ENCODE measurements at places on chromosomes 12 and 14. TPM values are rescaled to one million over a fixed set of nuclear protein-coding genes. Genes with fewer than 3 reads are reported as not detected.

- no peak for DNase-seq
Observed at GRCh38 chr14:95548328-95548929, 13.6 kb downstream of the GLRX5 start.

DNA sequence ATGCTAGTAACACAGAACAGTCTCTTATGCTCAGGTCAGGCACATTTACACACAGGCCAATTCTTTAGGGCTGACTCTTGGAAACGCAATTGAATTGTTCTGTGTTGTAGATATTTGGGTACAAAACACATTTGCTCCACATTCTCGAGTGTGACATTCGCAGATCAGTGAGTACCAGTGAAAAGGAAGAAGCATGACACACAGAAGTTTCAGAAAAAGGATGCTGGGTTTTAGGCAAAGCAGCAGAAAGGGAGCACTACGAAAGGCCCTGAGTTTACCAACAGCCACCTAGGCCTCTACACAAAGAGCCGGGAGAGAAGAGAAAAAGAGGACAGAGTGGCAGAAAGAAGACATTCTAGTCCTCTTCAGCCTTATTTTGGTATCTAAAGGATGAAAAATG, 254.4 kb upstream of the BTG1 start:
- DNase-seq, result no peak

DNA sequence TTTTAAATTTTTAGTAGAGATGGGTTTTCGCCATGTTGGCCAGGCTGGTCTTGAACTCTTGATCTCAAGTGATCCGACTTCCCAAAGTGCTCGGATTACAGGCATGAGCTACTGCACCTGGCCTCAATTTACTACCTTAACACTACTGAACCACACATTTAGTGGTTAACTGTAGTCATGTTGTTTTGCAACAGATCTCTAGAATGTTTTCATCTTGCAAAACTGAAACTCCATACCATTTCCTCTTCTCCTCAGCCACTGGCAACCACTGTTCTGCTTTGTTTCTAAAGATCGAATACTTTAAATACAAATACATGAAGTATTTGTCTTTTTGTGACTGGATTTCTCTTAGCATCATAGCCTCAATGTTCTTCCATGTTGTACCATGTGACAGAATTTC, 15.4 kb upstream of the SMCO2 start:
- DNase-seq, result no peak

The PLBD1 gene
- 25.5 TPM for total RNA-seq

DNA sequence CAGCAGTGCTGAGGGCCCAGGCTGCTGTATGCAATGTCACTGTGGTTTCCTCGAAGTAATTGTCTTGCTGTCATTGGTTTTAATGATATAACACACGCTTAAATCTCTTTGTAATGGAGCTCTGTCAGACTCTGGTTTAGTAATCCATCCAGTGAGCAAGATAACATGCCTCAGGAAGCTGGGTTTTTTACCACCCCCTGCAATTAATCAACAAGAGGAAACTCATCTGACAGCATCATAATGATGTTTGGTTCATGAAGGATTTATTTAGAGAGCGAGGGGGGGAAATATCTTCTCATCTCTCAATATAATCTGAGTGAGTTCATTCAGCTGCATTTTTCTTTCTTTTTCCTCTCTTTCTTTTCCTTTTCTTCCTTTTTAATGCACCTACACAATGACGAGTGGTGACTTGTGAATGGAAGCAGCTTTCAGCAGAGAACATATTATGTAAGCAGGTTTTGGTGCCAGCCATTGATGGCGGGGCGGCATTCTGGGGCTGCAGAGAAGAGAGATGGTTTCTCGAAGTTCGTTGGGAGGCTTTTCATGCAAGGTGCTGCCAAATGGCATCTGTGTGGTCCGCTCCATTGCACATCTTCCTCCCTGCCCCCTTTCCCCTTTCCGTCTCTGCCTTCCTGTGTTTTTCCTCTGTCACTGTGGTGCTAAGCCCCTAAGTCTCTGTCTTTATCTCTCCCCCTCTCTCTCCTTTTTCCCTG, 6.7 kb downstream of the RPH3A start:
- DNase-seq, result no peak

GRCh38 chr14:44803239-44803905, 158.4 kb downstream of the KLHL28 start:
- no peak for DNase-seq

GRCh38 chr12:96271469-96272199, 77.5 kb downstream of the ELK3 start:
- DNase-seq, result no peak

- no peak for DNase-seq
Observed at GRCh38 chr12:106601031-106601430, 18.2 kb downstream of the RFX4 start.

The A2M gene
- total RNA-seq, result 831 TPM

- no peak for DNase-seq
Observed at GRCh38 chr14:52596320-52596719, 43.7 kb downstream of the GPR137C start.
